Kidney (tissue), 22 donors: ENCODE measurements at places on chromosomes 3 and 15. TPM values are rescaled to one million over a fixed set of nuclear protein-coding genes. Genes with fewer than 3 reads are reported as not detected.

GRCh38 chr15:80855206-80855605 is 76.0 kb downstream of the CEMIP start:
- no peak for DNase-seq

DNA sequence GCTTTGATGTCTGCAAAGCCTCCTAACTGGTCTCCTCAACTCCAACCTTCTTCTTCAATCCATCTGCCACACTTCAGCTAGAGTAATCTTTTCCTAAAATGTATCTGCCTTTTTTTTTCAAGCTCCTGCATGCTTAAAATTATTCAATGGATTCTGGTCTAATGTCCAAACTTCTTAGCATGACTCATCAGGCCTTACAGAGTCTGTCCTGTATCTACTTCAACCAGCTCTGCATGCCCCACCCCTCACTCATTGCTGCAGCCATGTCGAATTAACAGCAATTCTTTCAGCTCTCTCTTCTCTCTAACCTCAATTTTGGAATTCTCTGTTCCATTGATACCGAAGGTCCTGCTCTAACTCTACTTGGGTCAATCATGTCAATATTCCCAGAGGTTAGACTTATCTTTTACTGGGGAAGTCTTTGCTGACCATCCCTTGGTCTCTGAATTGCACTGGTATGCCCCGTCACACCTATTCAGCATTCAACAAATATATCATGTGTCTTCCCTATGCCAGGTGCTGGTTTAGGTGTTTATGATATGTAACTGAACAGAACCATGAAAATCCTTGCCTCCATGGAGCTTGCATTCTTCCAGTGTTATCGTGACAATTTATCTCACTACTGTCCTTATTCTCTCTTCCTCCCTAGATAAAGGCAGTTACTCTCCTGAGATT is 88.5 kb upstream of the NANOGP8 start:
- DNase-seq = no peak

- DNase-seq = no peak
Observed at GRCh38 chr15:41990691-41991090, 18.3 kb upstream of the EHD4 start.

- DNase-seq = no peak
Observed at GRCh38 chr3:185559706-185560090, 7.3 kb upstream of the LIPH start.

GRCh38 chr3:44805960-44806359 is 44.4 kb downstream of the KIF15 start:
- no peak for DNase-seq

Gene TNK2
- 42.5 TPM for total RNA-seq

GRCh38 chr3:42183991-42184632 is 81.9 kb downstream of the CCK start:
- DNase-seq = no peak

Gene SNTN
- total RNA-seq = not detected

Gene XCR1
- 1.4 TPM for total RNA-seq

Gene XIRP1
- 0.09 TPM for total RNA-seq

Gene TEX9
- 35.2 TPM for total RNA-seq

- DNase-seq = no peak
Observed at GRCh38 chr3:171240504-171240835, 213.9 kb upstream of the SLC2A2 start.

- DNase-seq = no peak
Observed at GRCh38 chr15:43762824-43763223, 13.9 kb downstream of the ELL3 start.
